CD4-positive, alpha-beta T cell treated with Interleukin-6 at 100 ng/mL for 8 hours (primary cell): ENCODE measurements at places on chromosomes 3 and 15.
A peak's percentile ranks its signal among the peaks of the same experiment; 100 is the strongest.

- DNase-seq = no peak
Observed at GRCh38 chr15:83516935-83517334, 69.8 kb downstream of the SH3GL3 start.

DNA sequence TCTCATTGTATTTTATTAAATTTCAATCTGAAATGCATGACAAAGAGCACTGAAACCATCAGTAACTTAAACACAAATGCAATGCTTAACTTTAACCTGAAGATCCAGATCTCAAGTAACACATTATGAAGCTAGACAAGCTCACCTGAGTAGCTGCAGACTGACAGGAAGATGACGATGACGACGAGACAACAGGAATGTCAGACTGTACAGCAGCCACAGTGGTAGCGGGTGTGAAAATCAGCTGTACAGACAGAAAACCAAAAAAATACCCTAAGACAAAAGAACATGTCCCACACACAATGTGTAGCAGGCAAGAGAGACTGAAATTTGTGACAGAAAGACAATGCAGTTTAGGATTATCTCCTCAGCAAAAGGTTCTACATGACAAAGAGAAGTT, 36.3 kb downstream of the PHC3 start:
- no peak for DNase-seq

DNA sequence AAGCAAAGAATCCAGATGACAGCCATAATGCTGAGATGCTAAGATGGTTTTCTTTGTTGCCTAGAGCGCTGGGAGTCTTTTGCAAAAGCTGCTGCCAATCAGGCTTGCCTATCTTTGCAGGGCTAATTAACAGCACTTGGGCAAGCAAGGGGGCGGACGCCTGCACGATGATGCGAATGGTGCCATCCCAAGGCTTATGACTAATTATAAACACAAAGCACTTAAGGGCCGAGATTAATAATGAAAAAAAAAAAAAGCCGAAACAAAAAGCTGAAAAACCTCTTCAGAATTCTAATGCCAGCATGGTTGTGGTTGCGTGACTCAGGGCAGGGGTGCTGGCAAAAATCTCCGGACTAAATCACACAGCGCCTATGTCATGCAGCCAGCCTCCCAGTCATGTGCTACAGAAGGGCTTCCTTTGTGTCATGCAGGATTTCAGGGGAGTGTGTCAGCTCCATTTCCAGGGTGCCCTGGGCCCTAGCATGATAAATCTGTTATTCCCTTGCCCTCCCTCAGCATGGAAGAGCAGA, 185.0 kb upstream of the ANKRD28 start:
- no peak for DNase-seq

GRCh38 chr3:41192885-41193284, 6.4 kb upstream of the CTNNB1 start:
- no peak for DNase-seq

GRCh38 chr3:3799173-3800079, at the start of gene LRRN1:
TSS of gene LRRN1 (plus strand) at chr3:3799431. CDS start at chr3:3844642, 45,211 bp downstream.
- peak; percentile 7 for DNase-seq

DNA sequence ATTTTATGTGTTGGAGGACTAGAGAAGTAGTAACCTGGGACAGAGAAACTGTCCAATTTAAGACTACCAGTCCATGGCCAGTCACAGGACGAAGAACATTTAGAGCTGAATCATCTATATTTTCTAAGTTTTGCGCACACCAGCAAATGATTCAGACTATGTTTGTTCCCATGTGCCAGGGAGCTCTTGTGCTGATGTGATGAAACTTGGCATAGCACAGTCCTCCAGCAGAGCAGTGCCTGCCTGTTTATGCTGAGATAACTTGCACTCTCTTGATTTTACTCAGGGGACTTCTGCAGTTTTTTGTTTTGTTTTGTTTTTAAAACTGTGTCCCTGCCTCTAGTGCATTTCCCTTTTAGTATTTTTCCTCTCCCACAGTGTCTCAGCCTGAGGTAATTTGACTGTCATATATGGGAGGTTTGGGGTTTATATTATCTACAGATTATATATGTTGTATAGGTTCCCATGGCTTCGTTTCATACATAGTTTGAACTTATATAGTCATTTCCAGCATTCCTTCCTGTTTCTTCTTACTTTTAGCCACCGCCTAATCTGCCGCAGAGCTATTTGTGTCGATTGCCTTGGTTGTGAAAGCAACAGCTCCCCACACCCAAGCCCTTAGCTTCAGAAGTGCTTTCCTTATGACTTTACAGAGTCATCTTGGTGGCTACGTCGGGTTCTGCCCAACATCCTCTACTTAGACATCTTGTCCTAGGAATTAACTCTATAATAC, 45.5 kb downstream of the PPM1L start:
- DNase-seq = no peak

DNA sequence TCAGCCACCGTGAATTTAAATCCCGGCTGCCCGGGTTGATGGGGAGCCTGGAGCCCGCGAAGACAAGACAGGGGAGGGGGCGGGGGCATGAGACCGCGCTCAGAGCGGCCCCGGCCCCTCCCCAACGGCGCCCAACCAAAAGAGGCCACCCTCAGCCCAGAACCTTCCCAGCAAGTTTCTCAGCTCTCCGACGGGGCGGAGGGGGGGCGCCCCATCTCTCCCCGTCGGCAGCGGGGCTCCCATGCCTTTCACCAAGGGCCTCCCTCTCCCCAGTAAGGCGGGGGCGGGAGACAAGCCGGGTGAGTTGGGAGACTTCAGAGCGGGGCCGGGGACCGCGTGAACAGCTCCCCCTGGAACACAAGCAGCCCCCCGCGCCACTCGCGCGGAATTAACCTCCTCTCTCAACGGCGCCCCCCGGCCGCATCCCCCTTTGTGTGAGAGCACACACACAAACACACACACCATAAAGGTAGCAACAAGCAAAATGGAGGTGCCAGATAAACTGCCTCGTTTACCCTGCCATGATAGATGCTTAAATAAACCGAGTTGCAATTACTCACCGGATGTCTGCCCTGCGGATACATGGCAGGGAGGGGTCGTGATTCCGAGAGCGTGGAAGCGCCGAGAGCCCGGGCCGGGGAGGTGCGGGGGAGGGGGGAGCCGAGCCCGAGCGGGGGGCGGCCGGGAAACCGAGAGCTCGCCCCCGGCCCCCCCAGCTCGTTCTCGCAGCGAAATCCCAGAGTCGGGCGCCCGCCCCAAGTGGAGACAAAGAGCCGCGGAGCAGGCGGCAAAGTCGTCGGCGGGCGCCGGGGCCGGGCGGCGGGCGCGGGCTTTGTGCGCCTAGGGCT, 1.3 kb downstream of the TLE3 start:
- peak; percentile 41 for DNase-seq

- no peak for DNase-seq
Observed at GRCh38 chr3:122357828-122358702, 25.0 kb downstream of the MIX23 start.

GRCh38 chr15:77312523-77312922, 107.4 kb downstream of the PEAK1 start:
- DNase-seq = no peak

- no peak for DNase-seq
Observed at GRCh38 chr3:43224405-43225073, 61.8 kb upstream of the SNRK start.

DNA sequence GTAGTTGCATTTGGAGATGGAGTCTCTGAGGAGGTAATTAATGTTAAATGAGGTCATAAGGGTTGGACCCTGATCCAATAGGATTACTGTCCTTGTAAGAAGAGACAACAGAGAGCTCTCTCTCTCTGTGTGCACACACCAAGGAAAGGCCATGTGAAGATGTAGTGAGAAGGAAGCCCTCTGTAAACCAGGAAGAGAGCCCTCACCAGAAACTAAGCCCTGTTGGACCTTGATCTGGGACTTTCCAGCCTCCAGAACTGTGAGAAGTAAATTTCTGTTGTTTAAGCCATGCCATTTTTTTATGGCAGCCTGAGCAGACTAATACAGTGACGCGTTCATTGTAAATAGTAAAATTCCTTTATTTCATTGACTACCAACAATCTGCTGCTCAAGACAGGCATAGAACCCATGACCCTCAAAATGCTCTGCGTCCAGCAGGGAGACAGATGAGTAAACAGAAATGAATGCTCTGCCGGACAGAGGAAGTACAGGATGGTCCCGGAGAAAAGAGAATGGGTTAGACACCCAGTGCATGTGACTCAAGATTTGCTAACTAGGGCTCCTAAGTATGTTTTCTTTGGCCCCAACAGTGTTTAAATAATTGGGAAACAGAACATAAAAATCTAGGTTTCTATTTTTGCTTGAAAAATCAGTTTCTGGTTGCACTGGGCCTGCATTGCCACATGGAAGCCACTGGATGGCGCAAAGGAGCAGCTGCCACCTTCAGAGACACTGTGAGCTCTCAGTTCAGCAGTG, 37.9 kb upstream of the TNFAIP8L3 start:
- no peak for DNase-seq

DNA sequence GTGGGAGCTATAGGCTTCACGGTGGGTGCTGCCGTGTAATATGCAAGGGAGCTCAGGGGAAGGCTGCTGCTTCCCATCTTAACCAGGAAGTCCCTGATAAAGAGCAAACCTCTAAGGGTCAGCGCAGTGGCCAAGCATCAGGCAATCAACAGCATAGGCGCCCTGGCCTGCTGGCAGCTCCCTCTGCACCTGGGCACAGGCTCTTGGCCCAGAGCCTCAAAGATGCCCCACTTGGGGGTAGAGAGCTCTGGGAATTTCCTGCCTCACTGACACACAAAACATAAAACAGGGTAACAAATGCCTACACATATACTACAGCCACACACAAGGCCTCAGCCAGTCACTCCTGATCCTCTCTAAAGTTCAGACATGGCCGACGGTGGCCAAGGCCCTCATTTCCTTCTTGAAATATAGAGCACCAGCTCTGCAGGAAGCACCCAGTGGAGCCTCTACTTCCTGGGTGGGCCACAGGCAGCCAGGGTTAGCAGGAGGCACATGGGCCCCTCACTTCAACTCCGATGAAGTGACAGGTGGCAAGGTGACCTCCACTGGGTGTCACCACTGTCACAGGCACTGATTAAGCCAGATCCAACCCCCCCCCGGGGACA, 20.5 kb downstream of the SLC41A3 start:
- DNase-seq = no peak
